Activated CD4-positive, alpha-beta T cell treated with anti-CD3 and anti-CD28 coated beads, Interleukin-2, amount 50 U/mL, for 16 hours (primary cell): ENCODE measurements at places on chromosomes 4 and X.

GRCh38 chr4:188042191-188042590 is 46.6 kb downstream of the ZFP42 start:
- no peak for DNase-seq

GRCh38 chr4:175253184-175253902 is 335.2 kb downstream of the ADAM29 start:
- no peak for DNase-seq

- DNase-seq, result no peak
These were observed 58.2 kb upstream of the DYNLT3 start for GRCh38 chrX:37905436-37906147.

GRCh38 chrX:63513825-63514568 is 162.9 kb upstream of the SPIN4 start:
- no peak for DNase-seq

DNA sequence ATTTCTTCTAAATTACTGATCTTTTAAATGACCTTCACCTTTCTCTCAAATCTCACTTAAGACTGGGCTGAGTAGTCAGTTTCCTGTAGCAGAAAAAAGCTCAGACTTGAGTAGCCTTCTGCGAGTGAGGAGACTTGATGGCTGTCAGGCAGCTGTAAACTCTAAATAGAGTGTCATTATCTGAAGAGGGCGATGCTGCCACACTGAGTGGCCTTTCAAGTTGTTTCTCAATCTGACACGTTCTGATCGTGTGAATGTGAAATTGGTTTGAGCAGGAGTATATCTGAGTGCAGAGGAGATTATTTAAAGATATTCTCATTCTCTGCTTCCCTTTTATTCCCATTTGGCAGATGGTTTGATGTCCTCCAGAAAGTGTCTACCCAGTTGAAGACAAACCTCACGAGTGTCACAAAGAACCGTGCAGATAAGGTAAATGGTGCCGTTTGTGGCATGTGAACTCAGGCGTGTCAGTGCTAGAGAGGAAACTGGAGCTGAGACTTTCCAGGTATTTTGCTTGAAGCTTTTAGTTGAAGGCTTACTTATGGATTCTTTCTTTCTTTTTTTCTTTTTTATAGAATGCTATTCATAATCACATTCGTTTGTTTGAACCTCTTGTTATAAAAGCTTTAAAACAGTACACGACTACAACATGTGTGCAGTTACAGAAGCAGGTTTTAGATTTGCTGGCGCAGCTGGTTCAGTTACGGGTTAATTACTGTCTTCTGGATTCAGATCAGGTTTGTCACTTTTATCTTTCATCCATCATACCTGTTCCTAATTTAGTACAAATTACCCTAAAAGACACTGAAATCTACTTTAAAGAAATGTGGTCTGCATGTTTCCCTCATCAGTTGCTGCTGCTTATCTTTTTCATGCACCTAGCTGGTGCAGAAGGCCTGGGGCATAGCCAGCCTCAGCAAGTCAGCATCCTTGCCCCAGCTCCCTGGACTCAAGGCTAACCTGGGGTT is 74.3 kb upstream of the MSANTD1 start:
- no peak for DNase-seq

DNA sequence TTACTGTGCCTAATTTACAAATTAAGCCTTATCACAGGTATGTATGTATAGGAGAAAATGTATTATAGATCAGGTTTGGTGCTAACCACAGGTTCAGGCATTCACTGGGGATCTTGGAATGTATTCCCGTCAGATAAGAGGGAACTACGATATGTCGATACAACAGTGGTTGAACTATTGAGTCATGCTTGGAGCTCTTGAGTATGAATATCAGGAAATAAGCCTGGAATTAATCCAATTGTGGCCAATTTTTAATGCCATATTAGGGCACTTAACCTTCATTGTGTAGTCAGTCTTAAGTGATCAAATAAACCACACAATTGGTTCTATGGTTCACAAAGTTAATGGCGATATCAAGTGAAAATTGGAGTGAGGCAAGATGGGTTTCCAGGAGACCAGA is 556.5 kb downstream of the IL1RAPL1 start:
- no peak for DNase-seq

DNA sequence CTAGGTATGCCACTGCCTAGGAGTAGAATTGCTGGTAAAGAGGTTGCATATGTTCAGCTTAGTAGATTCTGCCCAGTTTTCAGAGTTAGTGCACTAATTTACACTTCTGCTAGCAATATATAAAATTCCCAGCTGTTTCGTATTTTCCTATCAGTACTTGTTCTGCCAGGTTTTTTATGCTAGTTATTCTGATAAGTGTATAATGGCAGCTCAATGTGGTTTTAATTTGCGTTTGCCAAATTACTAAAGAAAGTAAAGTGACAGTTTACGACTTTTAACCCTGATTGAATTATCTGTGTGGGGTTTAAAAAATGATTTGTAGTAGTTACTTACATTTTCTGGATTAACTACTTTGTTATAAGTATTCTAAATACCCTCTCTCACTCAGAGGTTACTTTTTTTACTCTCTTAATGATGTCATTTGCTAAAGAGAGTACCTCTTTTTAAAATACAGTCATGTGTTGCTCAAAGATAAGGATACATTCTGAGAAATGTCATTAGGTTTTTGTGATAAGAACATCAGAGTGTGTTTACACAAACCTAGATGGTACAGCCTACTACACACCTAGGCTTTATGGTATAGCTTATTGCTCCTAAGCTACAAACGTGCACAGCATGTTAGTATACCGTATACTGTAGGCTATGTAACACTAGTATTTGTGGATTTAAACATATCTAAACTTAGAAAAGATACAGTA is 363.2 kb downstream of the IL15 start:
- DNase-seq, result no peak
